ENCODE measurements at places on chromosomes 2 and 18.

GRCh38 chr2:85822766-85823165, 66.0 kb downstream of the ST3GAL5 start:
- DNase-seq: no peak

GRCh38 chr2:224142397-224143312, 103.6 kb upstream of the SERPINE2 start:
- DNase-seq: no peak

DNA sequence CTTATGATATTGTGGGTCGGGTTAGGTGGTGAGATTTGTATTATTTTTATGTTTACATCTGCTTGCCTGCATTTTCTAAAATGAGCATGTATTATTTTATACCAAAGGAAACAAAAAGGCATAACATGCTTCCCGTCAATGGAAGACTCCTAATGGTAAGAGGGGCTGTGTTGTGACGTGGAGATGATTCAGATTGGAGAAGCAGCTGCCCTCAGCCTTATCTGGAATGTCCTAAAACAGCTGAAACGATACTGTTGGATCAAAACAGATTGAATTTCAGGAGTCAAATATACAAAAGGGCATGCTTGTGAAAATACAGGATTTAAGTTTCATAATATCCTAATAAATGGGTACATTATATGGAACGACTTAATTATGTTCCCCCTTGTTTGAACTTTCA, 19.0 kb downstream of the DGKD start:
- no peak for DNase-seq

GRCh38 chr2:69529480-69529879, 92.2 kb upstream of the NFU1 start:
- no peak for DNase-seq

- no peak for DNase-seq
These were observed 221.5 kb upstream of the SLC35G4 start for GRCh38 chr18:11387880-11388279.

- no peak for DNase-seq
These were observed 8.6 kb upstream of the SOCS6 start for GRCh38 chr18:70280007-70280925.

- DNase-seq: no peak
These were observed 250.0 kb downstream of the DSEL start for GRCh38 chr18:67266246-67267237.

GRCh38 chr2:61210332-61210981, 48.5 kb downstream of the C2orf74 start:
- no peak for DNase-seq

DNA sequence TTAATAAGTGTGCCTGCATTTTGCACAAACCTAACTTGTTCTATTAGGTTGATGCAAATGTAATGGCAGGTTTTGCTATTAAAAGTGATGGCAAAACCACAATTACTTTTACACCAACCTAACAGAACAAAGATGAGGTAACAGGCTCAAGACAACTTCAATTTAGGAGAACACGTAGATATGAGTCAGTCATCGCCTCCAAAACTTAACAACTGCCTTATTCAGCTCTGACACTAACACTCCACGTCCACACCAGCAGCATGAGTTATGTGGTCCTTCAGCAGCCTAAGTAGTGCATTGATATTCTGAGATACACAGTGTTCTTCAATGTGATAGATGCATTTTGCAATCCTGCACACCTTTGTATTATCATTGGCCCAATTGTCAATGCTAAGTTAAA, 1175.1 kb upstream of the ACVR2A start:
- no peak for DNase-seq

DNA sequence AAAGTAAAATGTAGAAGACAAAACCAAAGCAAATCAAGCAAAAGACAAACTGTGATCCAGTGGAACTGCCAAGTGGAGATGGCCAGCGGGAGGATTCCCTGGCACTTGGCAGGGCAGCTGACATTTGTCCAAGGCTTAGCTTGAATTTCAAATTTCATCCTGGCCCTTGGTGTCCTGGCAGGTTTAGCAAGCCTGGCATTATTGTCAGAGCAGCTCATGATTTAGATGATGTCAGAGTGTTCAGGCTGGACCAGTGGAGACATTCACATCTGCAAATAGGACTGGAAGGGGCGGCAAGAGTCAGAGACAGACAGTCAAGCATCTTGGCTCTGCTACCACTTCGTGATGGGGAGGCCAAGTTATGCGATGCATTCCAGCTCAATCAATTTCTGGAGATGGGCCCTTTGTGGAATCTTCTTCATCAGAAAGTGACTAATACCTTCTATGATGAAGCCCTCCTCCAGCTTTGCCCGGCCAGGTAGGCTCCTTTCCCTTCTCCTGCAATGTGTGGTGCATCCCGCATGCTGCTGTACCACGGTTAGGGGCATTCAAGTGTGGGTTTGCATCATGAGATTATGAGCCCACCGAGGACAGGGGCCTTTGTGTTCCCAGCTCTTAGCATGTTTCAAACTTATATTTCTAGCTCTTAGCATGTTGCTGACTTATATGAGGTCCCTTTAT, 199.7 kb downstream of the ANKRD30B start:
- no peak for DNase-seq

DNA sequence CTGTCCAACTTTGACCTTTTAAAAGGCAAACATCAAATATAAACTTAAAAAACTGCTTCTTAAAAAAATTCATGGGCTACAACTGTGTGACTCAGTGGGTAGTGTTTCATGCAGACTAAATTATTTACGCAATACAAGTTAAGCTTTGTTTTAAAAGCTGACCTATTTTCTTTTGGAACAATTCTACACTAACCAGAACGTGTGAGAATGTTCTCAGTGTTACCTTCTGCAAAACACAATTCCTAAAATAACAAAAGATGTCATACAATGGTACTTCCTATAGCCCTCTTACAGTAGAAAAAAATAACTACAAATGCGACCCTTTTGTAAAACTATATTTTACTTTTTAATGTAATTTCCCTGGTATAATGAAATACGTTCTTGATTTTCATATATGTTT, 793.8 kb upstream of the FSHR start:
- DNase-seq: no peak

GRCh38 chr18:5729983-5730699, 165.2 kb downstream of the TMEM200C start:
- no peak for DNase-seq

- no peak for DNase-seq
These were observed 25.3 kb upstream of the OR6B3 start for GRCh38 chr2:240078631-240079030.

- DNase-seq: no peak
These were observed 489.3 kb downstream of the SOX11 start for GRCh38 chr2:6181525-6181924.

DNA sequence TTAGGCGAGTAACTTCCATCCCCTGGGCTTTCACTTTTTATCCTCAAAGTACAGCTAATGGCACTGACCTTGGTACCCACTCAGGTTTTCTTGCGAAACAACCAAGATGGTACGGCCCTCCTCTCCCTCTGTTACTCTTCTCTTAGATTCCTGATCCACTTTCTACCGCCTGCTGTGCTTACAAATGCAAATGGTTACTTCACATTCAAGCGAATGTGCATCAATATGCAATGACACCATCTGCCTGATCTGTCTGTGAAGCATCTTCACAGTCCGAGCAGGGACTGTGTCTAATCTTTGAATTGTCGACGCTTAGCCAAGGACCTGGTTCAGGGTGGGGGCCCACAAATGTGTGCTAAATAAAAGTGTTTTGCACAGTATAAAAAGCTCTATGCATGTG, 112.2 kb downstream of the TRIB2 start:
- DNase-seq: no peak

DNA sequence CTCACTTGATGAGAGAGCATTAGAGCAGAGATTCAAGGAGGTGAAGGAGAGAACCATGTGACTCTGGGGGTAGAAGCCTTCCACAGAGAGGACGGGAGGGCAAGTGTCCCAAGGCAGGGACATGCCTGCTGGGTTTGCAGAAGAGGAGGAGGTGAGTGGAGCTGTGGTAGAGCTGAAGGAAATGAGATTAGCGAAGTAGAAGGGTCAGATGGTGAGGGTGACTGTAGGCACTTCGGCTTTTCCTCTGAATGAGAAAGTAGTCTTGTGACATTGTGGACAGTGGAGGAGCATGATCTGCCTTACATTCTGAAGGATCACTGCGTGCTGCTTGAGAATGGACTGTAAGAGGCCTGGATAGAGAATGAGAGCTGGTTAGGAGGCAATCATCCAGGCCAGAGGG, 126.0 kb downstream of the NXPH2 start:
- no peak for DNase-seq

DNA sequence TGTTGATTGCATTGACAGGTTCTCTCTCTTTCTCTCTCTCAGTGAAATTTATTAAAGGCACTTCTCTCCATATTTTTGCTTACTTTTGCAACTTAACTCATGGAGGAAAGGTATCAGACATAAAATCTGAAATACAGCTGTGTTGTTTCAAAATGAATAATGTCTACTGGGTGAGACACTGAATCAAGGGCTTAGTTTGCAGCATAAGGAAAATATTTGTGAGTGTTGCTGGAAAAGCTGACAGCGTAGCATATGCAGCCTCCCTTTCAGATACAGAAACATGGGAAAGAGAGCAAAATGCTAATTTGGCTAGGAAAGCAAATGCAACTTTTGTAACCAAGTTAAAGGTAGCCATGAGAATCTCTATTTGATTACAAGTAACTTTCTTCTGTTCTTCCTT, 81.5 kb upstream of the COL3A1 start:
- DNase-seq: no peak

GRCh38 chr2:236344446-236344845, 80.2 kb upstream of the ASB18 start:
- no peak for DNase-seq

- peak; percentile 33 for DNase-seq
These were observed 167.1 kb downstream of the ZFP36L2 start for GRCh38 chr2:43059183-43059897.

DNA sequence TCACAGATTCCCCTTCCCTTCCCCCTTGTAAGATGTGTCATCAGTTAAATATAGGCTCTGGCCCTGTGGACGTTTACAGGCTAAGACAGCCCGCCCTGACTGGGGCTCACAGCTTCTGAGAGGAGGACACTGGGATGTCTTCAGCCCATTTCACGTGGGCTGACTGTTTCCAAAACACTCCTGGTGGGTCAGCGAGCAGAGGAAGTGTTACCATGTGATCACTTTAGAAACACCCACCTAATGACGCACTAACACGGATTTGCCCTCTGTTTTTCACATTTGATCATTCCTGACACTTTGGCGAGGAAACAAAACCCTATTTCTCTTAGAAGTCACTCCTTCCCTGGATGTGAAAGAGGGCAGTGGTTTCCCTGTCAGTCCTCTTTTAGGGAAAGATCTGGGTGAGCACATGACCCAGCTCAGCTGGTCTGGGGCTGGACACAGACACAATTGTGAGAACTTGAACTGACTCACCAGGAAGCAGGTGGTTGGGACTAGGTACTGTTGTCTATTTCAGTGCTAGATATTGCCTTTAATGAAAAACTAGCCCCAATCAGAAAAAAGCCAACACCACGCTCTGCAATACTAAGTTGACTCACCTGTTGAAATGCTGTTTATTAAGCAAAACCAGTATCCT, 38.8 kb downstream of the BMP10 start:
- no peak for DNase-seq

DNA sequence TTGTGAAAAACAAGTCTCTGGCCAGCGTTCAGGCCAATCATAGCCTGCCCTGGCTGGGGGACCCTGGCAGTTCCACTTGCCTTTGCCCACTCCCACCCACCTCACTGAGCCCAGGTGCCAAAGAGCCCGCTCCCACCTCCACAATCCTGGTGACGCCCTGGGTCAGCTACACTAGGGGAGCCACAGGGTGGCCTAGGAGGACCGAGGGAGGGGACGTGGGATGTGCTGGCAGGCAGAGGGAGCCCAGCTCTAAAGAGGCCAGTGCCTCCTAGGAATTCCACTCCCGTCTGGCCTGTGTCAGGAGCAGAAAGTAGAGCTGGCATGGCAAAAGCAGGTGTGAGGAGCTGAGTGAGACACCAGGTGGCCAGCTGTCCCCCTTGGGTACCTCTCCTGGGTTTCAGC, 49.3 kb downstream of the TNS1 start:
- DNase-seq: no peak

GRCh38 chr2:69683170-69683971, 39.8 kb upstream of the AAK1 start:
- no peak for DNase-seq

DNA sequence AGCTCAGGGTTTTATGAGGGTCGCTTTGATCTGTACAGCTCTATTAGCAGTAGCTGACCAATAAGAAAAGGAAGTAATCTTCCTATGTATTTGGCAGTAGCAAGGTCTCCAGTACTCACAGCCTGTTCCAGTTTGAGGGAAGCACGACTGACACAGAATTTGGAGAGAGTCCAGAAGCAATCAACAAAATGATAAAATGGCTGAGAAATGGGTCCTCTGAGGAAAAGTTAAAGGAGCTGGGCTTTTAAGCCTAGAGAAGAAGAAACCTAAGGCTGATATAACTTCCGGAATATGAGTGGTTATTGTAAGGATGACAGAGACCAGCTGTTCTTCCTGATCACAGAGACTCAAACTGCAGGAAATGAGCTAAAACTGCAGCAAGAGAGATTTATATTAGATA, 382.8 kb downstream of the GPD2 start:
- no peak for DNase-seq

DNA sequence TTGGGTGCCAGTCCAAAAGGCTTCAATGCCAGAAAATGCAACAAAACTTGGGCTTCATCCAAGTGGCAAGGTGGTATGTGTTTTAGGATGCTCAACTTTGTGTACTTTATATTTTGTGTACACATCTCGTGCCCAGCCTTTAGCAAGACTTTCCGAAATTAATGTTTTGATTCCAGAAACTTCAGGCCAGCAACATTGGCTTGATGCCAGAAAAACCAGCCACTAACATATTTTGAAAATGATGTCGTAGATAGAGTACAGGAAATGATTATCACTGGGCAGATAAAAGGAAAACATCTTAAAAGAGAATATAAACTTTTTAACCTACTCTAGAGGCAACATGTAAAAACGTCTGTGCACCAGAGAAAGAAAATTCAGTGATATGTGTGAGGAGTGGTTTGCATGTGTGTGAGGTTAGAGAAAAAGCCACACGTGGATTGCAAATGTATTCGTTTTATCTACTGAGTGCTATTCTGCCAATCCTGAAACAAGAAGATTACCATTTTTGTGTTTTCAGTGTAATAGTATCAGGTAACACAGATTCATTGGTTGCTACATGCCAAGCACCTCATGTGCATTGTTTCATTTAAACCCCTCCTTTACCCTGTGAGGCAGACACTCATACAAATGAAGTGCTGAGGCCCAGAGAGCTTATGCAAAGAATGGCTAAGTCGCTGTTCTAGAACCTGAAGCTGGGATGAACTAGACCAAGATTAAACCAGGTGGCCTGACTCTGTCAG, 264.8 kb downstream of the C1D start:
- no peak for DNase-seq

GRCh38 chr2:96668771-96669170, 26.2 kb downstream of the FER1L5 start:
- DNase-seq: no peak

Data from T follicular helper cell (primary cell).